Breast epithelium (tissue), 4 donors: ENCODE measurements at places on chromosomes 2 and 18. TPM values are rescaled to one million over a fixed set of nuclear protein-coding genes. Genes with fewer than 3 reads are reported as not detected.

IL1RL2 gene
- total RNA-seq, result 5.9 TPM

TAF4B gene
- total RNA-seq, result 16.8 TPM

SULT1C2 gene
- total RNA-seq, result not detected

ADD2 gene
- 1.9 TPM for total RNA-seq

- no peak overlapping the region for H3K4me3 ChIP-seq
- H3K4me1 ChIP-seq, result no peaks in the 10 kb centered on the region
- no peaks in the 10 kb centered on the region for H3K36me3 ChIP-seq
Measured at GRCh38 chr18:24763765-24764513, 303.5 kb downstream of the HRH4 start.

DNA sequence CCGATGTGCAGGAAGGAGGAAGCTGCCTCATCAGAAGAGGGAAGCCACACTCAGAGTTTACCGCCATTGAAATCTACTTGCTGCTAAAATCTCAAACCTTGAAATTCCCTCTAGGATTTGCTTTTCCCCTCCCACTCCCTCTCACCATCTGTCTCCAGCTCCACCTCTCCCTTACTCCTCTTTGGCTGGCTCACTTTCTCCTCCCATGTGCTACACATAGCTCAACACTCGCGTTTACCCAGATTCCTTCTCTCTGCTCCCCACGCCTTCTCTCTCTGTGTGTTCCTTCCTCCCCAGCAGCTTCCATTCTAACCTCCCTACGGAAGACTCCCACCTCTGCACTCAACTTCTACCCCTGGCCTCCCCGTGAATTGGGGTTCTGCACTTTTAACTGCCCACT, 143.1 kb downstream of the DNER start:
- H3K4me3 ChIP-seq, result no peak overlapping the region
- H3K36me3 ChIP-seq, result no peaks in the 10 kb centered on the region
- H3K27ac ChIP-seq, result no peak overlapping the region

DNA sequence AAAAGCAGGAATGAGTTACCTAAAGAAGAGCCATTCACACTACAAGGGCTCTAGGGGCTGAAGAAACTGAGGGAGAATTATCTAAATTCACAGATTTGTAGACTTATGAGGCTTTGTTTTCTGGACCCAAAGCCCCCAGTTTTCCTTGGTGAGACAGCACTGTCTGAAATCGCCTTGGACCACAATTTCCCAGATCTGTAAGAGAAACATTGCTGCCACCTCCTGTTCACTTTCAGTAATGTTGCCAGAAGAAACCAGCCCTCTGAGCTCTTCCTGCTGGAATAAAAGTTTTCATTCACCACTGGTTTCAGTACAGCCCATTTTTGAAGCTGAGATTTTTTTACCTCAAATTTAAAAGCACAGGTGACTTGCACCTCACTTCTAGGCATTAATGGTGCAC, 169.2 kb downstream of the CDH20 start:
- H3K27ac ChIP-seq, result no peak overlapping the region
- peak; percentile 21 for DNase-seq
- no peaks in the 10 kb centered on the region for H3K27me3 ChIP-seq
- H3K4me3 ChIP-seq, result no peak overlapping the region
- no peaks in the 10 kb centered on the region for H3K36me3 ChIP-seq
- H3K4me1 ChIP-seq, result no peaks in the 10 kb centered on the region

- no peaks in the 10 kb centered on the region for H3K4me1 ChIP-seq
- DNase-seq, result no peak
- no peaks in the 10 kb centered on the region for H3K36me3 ChIP-seq
- no peak overlapping the region for H3K4me3 ChIP-seq
Measured at GRCh38 chr2:95174031-95174542, 8.5 kb downstream of the ZNF2 start.

DNA sequence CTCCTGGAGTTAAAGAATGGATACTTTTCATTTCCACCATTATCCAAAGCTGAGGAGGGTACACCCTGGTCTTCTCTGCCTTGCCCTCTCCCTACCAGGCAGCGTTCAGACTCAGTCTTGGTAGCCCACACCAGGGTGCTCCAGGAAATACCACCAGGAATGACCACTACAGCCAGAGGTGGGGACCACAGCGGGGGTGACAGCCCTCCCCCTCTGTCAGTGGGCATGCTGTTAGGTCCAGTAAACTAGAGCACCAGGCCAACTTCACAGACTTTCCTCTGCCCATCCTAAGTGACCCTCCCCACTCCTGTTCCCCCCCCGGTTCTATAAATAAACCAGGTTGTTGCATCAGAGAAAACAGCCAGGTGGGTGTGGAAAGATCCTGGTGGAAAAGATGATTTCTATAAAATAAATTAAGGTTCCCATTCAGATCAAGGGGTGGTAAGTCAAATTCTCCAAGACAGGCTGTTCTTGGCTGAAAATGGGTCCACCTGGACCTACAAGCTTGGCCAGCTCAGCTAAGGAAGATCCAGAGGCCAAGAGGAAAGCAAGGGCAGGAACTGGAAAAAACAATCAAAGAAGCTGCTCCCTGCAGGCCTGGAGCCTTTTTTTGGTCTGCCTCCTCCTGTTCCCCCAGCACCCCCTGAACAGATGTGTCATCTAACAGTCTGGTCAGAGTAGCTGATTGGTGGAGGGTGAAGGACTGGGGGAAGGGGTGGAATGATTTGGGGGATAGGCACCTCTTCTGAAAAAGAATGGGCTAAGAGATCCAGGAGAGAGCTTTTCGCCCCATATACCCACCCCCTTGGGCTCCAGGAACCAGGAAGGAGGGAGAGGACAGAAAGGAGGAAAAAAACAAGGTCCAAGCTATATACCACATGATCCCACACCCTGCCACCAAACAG, 2.3 kb downstream of the RAB11FIP5 start:
- no peaks in the 10 kb centered on the region for H3K27me3 ChIP-seq
- peaks cover 9% of the 10 kb centered on the region for H3K4me1 ChIP-seq
- DNase-seq, result no peak
- peak overlapping the region; percentile 93 for H3K4me3 ChIP-seq
- peak overlapping the region; percentile 95 for H3K27ac ChIP-seq

GRCh38 chr2:3208179-3208578, 169.4 kb downstream of the EIPR1 start:
- H3K4me3 ChIP-seq, result no peak overlapping the region

DNA sequence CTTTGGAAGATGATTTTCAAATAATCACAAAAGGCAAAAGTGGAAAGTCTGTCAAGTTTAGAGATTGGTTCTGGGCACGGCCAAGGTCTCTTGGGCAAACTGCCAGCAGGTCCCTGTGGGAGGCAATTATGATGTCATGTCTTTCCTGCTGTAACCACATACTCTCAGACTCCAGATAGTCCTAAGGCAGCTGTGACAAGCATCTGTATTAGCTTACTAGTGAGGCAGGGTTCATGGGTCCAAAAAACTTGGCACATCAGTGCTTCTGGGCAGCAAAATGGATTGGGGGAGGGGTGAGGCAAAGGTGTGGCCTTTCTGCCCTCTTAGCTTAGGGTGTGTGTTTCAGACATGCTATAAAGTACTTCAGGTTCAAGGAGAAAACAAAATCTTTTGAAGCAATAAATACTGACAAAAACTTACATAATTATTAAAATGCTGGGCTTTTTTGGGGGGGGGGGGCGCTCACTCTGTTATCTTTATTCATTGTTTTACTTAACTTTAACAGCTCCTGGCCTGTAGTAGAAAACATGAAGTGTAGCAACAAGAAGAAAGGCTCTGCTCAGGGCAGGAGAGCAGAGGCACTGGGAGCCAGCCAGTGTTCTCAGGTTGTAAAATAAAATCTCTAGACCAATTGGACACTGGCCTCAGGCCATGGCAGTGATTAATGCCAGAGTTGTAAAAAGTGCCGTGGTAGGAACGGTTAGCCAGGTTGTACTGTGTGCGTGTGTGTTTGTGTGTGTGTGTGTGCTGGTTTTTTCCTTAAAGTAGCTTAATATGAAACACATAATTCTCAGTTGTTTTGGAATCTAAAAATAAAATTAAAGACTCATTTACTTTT, 14.3 kb upstream of the TANC1 start:
- peak; percentile 61 for DNase-seq
- no peaks in the 10 kb centered on the region for H3K36me3 ChIP-seq
- H3K27ac ChIP-seq, result peak overlapping the region; percentile 21
- no peaks in the 10 kb centered on the region for H3K4me1 ChIP-seq
- H3K27me3 ChIP-seq, result no peaks in the 10 kb centered on the region

DNA sequence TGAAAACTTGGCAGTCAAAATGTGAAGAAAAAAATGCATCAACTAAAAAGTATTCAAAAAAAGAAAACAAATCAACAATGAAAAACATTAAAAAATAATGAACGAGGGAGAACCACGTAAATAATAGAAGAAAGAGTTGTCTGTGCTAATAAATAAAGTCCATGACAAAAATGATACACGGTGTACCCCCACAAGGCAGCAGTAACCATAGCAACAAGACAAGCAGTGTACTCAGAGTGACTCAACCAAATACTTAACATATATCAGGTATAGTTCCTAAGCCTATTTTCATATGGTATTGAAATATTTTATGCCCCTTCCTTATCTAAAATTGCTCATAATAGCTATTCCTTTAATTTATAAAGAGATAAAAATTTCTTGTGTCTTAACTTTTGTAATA, 162.3 kb upstream of the TMEM200C start:
- H3K27me3 ChIP-seq, result no peaks in the 10 kb centered on the region
- DNase-seq, result no peak
- no peaks in the 10 kb centered on the region for H3K36me3 ChIP-seq
- H3K4me3 ChIP-seq, result no peak overlapping the region
- H3K4me1 ChIP-seq, result no peaks in the 10 kb centered on the region

GRCh38 chr2:171723716-171724683, 36.7 kb downstream of the DYNC1I2 start:
- H3K4me3 ChIP-seq, result no peak overlapping the region
- H3K27me3 ChIP-seq, result no peaks in the 10 kb centered on the region
- H3K36me3 ChIP-seq, result peaks cover 3% of the 10 kb centered on the region
- H3K27ac ChIP-seq, result no peak overlapping the region

- peak overlapping the region; percentile 98 for H3K27ac ChIP-seq
- no peaks in the 10 kb centered on the region for H3K27me3 ChIP-seq
- DNase-seq, result no peak
- peak overlapping the region; percentile 95 for H3K4me3 ChIP-seq
- no peaks in the 10 kb centered on the region for H3K36me3 ChIP-seq
Measured at GRCh38 chr2:62196278-62196901, 475 bp downstream of the B3GNT2 start.
